ENCODE measurements at places on chromosomes 6 and 20.

- DNase-seq = no peak
Measured at GRCh38 chr20:10978019-10978702, 304.4 kb upstream of the JAG1 start.

DNA sequence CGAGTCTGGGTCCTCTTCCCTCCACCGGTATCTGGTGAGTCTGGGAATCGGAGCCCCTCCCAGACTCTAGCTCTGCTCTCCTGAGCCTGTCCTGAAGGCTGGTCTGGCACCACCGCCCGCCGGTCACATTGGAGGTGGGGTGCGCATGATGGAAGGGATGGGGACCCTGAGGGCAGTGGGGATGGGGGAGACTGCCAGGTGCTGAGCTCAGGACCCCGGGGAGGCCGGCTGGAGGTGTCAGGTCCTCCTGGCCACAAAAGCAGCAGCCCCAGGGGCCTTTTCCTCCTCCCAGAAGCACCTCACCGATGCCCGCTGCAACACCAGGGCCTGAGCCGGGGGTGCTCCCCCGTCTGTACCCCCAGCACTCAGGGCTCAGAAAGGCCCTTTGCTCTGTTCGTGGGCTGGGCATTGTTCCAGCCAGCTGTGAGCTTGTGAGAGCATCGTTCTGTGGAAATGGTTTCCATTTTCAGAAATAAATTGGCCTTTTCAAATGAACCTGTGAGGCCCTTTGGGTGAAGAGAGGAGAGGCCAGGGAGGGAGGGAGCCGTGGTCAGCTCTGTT is 2.5 kb upstream of the NPBWR2 start:
- DNase-seq = no peak

DNA sequence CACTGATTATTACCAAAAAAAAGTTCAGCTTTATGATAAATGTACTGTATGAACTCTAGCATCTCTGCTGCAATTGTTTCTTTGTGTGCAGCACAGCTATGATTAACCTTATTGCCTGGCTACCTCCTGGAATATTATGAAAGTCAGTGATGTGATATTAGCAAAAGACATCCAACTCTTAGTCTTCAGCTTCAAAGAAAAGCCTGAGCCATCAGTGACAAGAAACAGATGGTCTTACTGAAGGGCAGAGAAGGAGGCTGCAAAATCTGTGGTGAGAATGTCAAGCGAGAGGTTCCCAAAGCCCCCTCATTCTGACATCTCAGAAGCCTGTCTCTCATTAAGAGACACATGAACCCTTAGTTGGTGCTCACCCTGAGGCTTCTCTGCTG is 89.4 kb upstream of the TNFAIP3 start:
- no peak for DNase-seq

DNA sequence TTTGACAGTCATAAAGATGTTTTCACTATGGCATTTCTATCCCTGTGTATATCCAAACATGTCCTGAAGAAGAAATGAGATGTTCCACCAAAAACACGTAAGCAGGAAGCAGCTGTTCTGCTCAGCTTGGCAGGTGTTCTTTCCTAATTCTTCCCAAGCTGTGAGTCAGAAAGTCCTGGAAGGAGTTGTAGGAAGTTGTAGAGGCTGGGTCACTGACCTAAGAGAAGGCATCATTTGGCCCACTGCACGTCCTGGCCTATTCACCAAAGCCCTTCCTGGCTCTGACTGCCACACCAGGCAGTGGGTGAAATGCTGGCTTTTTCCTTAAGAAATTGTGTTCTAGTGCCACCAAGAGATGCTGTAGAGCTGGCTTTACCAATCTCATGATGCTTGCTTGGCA is 40.3 kb downstream of the STX11 start:
- DNase-seq = peak; percentile 75

DNA sequence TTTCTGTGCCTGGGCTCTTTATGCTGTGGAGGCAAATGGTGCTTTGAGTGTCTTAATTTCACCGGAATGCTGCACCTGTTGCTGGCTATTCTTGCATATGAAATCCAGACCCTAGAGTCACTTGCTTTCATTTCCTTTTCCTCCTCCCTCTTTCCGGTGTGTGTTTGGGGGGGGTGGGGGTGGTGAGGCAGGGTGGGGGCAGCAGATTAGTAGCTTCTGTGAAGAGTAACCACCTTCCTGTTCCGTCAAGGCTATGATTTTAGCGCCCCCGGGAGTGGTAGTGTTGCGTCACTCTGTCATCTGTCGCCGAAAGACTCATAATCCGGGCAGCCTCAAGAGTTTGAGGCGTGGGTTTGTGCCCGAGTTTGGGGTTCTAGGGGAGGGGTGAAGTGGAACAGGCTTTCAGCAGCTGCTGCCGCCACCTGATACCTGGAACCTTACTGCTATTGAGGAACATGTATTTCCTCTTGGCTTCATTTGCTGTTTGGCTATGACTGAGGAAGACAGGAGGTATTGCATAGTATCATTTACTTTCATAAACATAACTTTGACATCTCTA is 49.1 kb downstream of the UTRN start:
- no peak for DNase-seq

GRCh38 chr20:45813006-45813340 is 529 bp downstream of the UBE2C start:
- no peak for DNase-seq

DNA sequence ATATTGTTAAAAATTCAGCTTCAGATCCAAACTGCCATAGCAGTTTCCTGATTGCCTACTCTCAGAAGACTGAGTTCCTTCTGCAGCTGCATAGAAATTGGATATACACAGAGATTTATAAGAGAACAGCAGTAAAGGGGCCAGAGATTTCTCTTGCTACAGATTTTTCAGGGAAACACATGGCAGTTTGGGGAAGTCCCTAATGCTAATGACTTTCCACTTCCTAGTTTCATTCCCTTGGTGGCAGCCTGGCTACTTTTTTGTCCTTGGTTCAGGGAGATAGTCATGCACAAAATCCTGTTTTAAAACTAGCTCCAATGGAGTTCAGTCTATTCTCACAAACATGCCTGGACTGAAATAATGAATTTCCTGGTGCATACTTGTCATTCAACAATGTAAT is 125.3 kb upstream of the PLCB4 start:
- DNase-seq = no peak

GRCh38 chr6:79543411-79543810 is 6.2 kb upstream of the LCA5 start:
- no peak for DNase-seq

GRCh38 chr6:145427232-145427631 is 308.1 kb downstream of the EPM2A start:
- DNase-seq = no peak

GRCh38 chr20:48612335-48612734 is 215.5 kb downstream of the PREX1 start:
- DNase-seq = no peak

DNA sequence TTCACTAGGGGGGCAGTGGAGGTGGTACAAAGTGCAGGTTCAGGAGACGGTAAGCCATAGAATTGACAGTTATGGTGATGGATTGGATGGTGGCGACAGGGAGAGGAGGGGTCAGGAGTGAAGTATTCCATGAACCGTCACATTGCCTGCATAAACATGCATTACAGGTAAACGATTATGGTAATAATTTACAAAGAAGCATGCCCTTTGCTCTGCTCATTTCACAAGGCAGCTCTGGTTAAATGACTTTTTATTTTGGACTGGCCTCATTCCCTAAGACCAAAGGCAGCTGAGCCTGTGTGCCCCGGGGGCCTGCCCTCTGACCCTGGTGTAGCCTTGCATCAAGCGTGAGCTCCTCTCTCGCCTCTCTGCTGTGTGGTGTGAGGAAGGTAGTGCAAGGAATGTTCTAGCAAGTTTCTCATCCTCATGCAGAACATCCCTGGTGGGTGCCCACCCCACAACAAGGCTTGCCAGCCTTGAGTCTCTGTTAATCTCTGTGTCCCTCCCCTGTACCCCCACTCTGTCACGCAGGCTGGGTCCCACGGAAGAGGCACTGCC is 59.0 kb downstream of the PPP1R14C start:
- DNase-seq = peak; percentile 52

- DNase-seq = no peak
Measured at GRCh38 chr20:33650753-33651561, 11.2 kb upstream of the C20orf144 start.

DNA sequence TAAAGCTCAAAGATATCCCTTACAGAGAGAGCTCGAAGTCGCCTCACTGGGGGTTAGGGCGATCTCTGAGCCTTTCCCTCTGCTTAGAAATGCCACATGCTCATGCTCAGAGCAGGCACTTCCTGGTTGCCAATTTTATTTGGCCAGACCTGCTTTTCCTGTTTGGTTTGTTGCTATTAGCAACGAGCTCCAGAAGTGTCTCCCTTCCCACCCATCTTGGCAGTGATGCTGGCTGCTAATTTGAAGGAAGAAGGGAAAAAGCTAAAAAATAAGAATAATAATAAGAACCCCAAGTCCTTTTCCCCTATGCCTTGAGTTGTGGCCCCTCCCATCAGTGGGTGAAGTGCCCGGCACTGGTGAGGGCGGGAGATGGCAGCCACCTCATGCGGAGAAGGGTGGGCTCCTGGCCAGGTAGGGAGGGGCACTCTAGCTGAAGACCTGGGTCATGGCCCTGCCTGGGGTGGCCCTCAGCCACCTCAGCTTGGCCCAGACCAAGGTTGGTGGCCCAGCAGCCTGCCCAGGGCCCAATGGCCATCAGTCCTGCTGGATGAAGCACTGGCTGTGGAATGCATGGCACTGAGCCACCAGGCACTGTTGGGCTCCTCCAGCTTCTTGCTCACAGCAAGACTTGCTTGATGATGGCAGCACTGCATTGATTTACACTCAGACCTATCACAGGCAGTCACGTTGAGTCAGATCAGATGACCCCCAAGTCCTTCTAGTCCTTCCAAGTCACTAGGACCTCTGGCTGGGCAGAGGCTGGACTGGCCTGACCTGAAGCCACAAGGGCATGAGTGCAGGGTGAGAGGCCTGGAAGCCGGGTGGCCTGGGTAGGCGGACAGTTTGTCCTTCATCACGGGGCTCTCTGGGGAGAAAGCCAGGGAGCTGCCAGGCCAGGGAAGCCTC is 79.0 kb downstream of the SYNJ2 start:
- DNase-seq = peak; percentile 96

- no peak for DNase-seq
Measured at GRCh38 chr6:43950051-43950605, 177.1 kb downstream of the MRPL14 start.

DNA sequence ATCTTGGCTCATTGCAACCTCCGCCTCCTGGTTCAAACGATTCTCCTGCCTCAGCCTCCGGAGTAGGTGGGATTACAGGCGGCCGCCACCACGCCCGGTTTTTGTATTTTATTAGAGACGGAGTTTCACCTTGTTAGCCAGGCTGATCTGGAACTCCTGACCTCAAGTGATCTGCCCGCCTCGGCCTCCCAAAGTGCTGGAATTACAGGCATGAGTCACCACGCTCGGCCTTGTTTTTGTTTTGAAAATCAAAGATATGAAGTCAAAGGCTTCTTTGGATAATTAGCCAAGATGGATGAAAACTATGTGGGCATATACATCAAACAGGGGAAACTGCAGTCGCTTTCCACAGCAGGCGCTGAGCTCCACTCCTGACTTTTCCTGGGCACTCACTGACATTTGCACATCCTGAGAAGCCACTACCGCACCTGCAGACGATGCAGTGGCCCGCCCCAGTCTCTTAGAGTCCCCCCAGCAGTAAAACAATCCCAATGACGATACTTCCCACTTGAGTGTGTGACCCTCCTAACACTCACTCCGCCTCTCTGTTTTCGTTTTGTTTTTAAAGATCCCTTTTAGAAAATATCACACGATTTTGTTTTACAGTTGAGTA is 44.1 kb downstream of the GJA1 start:
- DNase-seq = no peak

- no peak for DNase-seq
Measured at GRCh38 chr20:44080064-44080463, 106.9 kb downstream of the JPH2 start.

GRCh38 chr6:21955053-21955595 is 341.7 kb downstream of the PRL start:
- no peak for DNase-seq

GRCh38 chr6:26032340-26033084 is 54.7 kb upstream of the HFE start:
- no peak for DNase-seq

DNA sequence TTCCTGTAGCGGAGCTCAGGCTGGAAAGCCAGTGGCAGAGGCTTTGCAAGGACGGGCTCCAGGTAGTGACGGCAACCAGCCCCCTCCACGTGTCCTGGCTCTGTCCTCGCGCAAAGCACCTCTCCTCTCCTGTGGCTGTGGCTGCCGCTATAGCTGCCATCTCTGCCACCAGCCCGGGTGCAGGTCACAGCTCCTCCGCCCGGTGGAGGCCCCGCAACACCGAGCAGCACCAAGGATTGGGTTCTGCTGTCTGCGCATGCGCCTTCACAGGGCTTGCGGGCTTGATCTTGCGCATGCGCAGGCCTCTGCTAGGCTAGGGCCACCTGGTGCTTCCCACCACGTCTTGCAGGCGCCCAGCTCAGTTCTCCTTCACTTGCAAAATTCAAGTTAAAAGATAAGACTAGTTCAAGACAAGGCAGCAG is 625.4 kb downstream of the QKI start:
- no peak for DNase-seq

- DNase-seq = no peak
Measured at GRCh38 chr6:154835307-154835706, 102.1 kb downstream of the SCAF8 start.

DNA sequence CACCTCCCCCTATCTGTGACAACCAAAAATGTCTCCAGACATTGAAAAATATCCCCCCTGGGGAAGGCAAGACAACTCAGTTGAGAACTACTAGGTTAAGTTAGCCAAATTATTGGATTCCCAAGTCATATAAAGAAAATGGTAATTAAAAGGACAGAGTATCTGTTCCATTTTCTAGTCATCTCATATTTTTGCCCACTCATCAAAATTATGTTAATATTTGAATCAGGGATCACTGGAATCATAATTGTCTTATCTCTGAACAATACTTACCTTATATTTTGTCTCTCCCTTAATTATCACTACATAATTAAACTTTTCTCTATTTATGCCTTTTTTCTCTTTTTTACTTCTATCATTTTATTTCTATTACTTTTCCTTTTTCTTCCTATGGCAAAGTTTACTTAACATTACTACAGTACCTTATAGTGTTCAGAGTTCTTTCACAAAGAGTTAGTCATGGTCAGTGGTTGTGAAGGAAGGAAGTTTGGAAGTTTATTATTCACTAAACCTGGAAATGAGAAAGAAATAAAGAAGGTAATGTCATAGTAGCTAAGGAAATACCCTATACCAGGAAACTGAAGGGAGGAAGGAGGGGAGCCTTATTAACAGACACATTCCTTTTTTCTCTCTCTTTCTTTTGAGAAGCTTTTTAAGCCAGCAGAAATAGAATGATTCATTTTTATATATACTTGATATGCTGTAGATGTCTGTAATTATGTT is 332.9 kb downstream of the COL12A1 start:
- DNase-seq = no peak

DNA sequence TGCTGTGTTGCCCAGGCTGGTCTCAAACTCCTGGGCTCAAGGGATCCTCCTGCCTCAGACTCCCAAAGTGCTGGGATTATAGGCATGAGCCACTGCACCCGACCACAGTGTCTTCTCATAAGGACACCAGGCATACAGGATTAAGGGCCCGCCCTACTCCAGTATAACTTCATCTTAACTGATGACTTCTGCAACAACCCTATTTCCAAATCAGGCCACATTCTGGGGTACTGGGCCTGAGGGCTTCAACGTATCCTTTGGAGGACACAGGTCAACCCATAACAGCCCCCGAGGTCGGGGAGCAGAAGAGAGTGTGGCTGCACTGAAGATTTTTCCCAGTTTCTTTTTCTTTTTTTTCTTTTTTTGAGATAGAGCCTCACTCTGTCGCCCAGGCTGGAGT is 39.7 kb downstream of the SUN5 start:
- peak; percentile 19 for DNase-seq

- DNase-seq = no peak
Measured at GRCh38 chr6:167492100-167492449, 167.2 kb downstream of the TTLL2 start.

GRCh38 chr6:56593801-56594318 is 48.8 kb downstream of the DST start:
- no peak for DNase-seq

Data from coronary artery (tissue), 2 donors.